ENCODE measurements at places on chromosomes 16 and 17.

GRCh38 chr17:4998732-4999429, 1.1 kb downstream of the KIF1C start:
- no peak for DNase-seq

GRCh38 chr17:31544186-31544585, 152.7 kb downstream of the RAB11FIP4 start:
- DNase-seq: no peak

DNA sequence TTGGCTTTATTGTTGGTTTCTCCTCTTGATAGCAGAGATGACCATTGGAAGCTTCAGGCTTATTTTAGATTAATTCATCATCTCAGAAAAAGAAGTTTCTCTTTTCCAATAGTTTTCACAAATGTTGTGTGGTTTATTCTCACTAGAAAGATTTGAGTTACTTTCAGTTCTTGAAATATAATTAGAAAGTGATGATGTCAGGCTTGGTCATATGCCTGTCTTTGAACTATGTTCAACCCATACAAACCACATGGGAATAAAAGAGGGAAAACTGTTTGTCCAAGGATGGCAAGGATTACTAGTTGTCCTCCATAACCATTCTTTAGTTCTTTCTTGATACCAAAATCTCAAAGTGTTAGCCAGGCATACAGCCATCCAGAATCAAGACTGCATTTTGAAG, 3.7 kb upstream of the HS3ST2 start:
- DNase-seq: no peak

DNA sequence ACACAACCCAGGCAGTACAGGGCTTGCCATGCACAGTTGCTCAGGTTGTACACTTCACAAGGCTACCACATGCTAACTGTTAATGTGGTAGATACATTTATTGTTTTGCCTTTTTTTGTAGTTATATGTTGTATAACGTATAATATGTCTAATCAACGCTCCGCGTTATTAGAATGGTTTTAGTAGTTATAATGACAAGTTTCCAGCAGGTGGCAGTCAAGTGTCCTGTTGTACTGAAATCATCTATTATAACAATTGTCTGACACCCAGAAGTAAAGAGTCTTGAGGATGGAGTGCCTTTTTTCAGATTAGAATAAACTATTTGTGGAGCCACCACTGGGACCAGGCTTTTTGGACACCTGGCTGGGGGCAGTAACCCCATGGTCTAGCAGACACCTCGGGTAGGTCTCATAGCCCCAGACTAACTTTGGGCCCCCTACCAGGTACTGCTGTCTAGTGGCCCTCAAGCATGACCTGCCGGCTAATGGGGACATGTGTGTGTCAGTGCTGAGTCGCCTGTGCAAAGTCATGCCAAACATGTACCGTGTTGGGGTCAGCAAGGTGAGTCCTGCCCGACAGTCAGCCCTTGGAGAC, 32.8 kb downstream of the MYO15A start:
- peak; percentile 76 for DNase-seq

DNA sequence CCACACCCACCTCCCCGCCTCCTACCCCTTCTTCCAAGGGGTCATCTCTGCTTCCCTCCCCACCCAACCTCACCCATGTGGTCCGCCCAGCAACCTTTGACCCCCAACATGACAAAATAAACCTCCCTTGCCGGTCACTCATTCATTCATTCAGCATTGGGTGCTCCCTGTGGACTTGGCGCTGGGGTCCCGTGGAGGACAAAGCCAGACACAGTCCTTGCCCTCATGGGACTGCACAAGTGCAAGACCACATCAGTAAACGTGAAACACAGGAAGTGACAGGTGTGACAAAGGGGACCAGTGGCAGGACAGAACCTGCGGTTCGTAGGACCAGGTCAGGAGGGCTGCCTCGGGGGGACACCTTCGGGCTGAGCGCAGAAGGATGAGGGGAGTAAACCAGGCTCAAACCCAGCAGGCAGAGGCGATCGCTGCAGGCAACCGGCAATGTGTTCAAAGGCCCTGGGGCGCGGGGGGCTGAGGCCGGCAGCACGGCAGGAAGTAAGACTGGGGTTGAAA, 185.4 kb downstream of the SEC14L1 start:
- no peak for DNase-seq

DNA sequence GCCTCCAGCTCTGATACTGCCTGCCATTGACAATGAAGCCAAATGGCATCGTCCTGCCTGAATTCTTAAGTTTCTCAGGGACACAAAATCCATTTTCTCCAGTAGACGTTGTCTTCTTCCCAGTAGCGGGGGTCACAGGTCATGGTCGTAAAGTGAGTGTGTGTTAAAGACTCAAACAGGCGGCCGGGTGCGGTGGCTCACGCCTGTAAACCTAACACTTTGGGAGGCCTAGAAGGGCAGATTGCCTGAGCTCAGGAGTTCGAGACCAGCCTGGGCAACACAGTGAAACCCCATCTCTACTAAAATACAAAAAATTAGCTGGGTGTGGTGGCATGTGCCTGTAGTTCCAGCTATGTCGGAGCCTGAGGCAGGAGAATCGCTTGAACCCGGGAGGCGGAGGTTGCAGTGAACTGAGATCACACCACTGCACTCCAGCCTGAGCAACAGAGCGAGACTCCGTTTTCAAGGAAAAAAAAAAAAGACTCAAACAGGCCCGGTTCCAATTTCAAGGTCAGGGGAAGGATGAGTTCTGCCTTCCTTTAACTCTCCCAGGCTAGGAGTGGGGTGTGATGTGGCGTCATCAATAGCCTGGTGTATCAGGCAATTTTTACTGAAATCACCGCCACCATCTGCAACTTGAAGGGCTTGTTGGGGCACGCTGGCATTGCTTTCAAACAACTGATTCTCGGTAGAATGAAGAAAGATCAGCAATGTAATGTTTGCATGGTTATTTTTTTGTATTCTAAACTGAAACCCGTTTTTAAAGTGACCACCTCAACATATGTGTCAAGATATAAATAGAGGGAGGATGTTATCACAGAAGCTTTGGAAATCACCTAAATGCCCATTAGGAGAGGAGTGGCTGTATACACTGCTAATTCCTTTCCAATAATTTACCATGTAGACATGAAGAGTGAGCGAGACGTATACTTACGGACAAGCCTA, 91.0 kb downstream of the WSCD1 start:
- DNase-seq: no peak

GRCh38 chr16:85862476-85863383, 36.2 kb upstream of the IRF8 start:
- no peak for DNase-seq

DNA sequence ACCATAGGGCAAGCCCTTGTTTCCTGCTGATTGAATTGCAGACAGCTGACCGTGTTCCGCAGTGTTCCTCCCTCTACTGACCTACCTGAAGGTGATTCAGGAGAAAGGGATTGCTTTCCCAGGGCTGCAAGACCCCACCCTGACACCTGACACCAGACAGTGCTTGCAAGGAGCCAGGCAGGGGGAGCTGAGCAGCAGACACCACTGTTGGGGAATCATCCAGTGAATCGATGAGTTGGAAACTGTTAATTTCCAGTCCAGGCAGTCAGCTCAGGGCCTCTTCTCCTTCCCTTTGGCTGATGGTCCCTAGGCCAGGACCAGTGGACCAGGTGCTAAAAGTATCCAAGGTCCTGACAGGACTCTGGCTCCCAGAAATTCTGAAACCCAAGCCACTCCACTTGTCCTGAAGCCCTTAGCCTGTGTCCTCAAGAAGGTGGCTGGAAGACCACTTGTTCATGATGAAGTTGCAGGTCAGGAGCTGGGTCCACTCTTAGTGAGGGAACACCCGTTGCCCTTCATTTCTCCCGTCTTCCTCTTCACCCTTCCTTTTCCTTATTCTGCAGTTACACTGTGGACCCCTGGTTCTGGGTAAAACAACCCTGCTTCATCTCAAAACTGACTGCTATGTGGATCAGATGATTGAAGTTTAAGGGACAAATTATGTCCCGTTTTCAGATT, 9.5 kb upstream of the UNK start:
- DNase-seq: peak; percentile 42

GRCh38 chr17:12591021-12591735, 74.5 kb upstream of the MYOCD start:
- DNase-seq: peak; percentile 51
